ENCODE measurements at places on chromosomes 3 and 15.

GRCh38 chr3:137615659-137616418 lies 148.3 kb upstream of the SOX14 start:
- DNase-seq: no peak

DNA sequence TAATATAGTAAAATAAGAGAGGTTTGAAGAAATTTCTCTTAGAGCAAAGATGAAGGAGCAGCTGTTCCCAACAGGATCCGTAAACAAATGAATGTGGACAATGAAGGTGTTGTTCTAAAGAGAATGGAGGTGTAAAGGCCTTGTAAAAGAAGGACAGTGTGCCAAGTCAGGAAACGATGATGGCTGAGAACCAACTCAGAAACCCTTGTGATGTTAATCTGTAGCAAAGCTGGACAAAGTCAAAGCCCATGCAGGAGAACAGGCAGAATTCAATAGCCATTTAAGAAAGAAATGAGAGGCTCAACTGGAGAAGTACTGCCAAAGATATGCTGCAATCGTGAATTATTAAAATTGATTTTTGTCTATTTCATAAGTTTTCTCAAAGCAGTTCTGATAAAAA lies 192.2 kb downstream of the MBNL1 start:
- DNase-seq: no peak

- peak; percentile 18 for DNase-seq
Observed at GRCh38 chr3:14363991-14364390, 38.4 kb upstream of the SLC6A6 start.

GRCh38 chr3:157125101-157125500 lies 34.8 kb downstream of the CCNL1 start:
- no peak for DNase-seq
